ENCODE measurements at places on chromosomes 3 and 15.

- DNase-seq, result no peak
Measured at GRCh38 chr3:17089314-17089700, 204.6 kb downstream of the PLCL2 start.

GRCh38 chr15:100115066-100115710 is 226.6 kb downstream of the ADAMTS17 start:
- no peak for DNase-seq

GRCh38 chr3:5019411-5020241 is 40.4 kb downstream of the BHLHE40 start:
- DNase-seq, result peak; percentile 43

DNA sequence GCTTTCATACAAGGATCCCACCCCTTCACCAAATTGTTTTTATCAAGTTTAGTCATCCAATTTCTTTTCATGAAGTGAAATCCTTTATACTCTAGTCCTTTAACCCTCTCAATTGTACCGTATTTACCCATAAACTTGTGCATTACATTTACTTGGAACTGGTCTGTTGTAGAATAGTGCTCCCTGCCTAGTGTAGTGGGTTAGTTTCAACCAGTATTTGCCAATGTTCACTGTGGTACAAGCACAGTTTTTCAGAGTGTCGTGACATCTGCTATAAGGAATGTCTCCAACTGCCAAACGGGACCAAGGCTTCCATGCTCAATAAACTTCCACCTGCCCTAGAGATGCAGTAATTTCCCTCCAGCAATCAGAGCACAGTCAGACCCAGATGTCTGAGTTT is 211.9 kb downstream of the KCNAB1 start:
- no peak for DNase-seq

DNA sequence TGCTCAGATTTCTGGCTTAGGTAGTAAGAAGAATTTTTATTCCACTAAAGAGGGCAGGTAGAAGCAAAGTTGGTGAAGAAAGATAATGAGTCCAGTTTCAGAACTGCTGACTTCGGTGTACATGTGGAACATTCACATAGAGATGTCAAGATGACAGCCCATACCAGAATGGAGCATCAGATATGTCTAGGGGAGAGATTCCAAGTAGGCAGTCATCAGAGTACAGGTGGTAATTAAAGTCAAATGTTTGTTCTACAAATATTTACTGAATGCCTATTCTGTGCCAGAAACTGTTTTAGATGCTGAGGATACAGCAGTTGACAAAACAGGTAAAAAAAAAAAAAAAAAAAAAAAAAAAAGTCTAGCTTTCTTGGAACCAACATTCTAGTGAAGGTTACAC is 81.9 kb downstream of the FGF12 start:
- DNase-seq, result no peak

GRCh38 chr3:5330152-5330810 is 142.8 kb downstream of the EDEM1 start:
- no peak for DNase-seq

- DNase-seq, result no peak
Measured at GRCh38 chr15:69854001-69854400, 243.7 kb downstream of the TLE3 start.

DNA sequence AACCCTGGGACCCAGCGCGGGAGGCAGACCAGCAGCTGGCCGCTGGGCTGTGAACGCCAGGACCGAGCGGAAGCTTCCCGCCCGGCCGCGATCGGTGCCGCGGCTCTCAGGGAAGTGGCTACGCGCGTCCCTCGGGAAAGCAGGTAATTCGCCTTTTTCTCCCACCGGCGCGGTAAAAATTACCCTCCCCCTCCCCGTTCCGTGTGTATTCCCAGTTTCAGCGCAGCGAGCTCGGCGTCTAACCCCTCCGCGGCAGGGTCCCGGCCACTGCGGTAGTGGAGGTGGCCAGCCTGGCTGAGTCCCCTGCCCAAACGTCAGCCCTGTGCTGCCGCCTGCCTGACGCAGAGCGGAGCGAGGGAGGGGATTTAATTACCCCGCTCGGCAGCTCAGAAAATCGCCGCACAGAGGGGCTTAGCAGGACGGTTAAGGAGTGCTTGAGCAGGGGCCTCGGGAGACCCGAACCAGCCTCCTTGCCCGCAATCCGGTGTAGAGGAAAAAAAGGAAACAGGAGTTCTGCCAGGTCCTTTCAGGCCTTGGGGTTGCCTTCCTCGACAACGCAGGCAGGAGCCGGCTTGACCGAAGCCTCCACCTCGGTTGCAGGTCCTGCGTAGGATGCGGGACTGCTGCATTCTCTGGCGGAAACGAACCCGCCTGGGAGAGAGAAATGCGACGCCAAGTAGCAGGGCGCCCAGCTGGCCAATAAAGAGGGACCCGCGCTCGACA is 2.9 kb downstream of the GATA2 start:
- DNase-seq, result no peak

DNA sequence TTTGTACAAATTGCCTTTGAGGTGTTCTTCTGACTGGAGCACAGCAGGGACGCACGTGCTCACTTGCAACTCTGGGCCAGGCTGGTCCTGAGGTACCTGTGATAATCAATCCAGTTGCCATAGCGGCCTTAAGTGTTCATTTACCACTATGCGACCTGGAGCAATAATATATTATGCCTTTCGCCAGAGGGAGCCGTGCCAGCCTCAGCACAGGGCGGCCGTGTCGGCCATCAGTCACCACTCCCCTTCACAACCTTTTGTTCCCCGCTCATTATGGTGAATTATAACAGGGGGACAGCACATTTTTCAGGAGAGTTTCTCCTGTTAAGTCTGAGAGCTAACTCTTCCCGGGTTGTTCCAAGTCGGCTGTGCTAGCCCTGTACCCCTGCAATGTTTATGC is 289.7 kb downstream of the RORA start:
- DNase-seq, result no peak

GRCh38 chr15:88193415-88193814 is 63.1 kb downstream of the NTRK3 start:
- DNase-seq, result no peak

- DNase-seq, result no peak
Measured at GRCh38 chr3:29612536-29612935, 331.7 kb downstream of the RBMS3 start.

- no peak for DNase-seq
Measured at GRCh38 chr3:47416041-47416440, 35.2 kb downstream of the PTPN23 start.

DNA sequence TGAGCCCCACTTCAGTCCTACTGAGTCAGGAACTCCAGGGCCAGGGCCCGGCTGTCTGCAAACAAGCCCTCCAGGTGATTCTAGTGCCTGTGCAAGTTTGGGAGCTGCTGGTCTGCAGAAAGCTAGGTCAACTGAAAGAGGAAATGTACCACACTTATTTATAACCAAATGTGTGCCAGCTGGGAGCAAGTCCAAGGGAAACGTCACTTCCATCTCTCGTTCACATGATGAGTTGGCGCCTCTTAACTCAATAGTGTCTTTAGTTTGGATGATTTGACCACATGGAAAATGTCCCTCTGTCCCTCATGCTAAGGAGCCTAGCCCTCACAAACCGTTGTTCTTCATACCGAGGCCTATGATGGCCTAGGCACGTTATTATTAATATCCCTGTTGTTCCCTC is 43.2 kb downstream of the GOLGA8S start:
- DNase-seq, result no peak

- no peak for DNase-seq
Measured at GRCh38 chr3:78483090-78483489, 1284.7 kb downstream of the ROBO1 start.

DNA sequence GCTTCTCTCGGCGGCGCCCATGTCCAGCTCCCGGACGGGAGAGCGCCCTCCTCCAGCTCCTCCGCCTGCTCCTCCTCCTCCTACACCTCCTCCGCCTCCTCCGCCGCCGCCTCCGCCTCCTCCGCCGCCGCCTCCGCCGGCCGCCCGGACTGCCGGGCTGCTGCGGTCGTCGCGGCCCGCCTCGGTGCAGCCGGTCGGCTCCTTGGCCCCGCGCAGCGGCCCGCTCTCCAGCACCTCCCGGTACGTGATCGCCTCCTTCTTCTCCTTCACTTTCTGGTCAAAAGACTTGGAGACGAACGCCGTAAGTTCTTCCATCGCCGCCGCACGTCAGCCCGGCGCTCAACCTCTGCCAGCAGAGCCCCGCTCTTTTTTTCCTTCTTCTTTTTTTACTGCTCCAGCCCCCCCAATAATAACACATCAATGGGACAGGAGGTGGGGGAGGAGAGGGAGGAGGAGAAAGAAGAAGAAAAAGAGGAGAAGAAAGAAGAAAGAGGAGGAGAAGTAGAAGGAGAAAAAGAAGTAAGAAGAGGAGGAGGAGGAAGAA is 438 bp downstream of the SHOX2 start:
- no peak for DNase-seq

DNA sequence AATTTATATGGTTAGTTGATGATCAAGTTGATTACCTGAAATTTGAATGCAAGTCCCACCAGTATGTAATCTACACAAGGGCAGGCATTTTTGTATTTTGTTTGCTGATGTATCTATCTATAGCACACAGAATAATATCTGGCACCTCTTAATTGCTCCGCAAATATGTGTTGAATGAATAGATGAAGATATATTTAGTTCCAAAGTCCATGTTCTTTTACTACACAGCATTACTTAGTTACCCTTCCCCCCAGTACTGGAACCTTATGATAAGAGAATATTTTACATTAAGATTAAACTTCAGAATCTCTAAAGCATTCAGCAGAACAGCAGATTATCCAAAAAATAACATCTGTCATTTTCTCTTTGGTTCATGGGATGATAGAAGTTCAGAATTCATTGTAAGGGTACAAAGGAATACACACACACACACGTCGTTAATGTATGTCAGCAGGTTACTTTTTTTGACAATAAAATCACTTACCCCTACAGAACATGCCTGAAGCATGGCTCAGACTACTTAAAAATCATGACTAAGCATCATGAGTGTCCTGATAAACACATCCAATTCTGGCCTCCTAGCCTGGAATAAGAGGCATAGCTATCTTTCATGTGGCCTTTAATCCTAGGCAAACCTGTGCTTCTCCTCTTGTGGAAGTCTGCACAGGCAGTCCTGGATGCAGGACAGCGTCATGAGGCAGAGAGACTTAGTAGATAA is 148.9 kb upstream of the TBC1D5 start:
- DNase-seq, result no peak

GRCh38 chr3:117278424-117279190 is 569.0 kb downstream of the TUSC7 start:
- no peak for DNase-seq

- DNase-seq, result no peak
Measured at GRCh38 chr15:29289173-29289572, 19.6 kb upstream of the NSMCE3 start.

DNA sequence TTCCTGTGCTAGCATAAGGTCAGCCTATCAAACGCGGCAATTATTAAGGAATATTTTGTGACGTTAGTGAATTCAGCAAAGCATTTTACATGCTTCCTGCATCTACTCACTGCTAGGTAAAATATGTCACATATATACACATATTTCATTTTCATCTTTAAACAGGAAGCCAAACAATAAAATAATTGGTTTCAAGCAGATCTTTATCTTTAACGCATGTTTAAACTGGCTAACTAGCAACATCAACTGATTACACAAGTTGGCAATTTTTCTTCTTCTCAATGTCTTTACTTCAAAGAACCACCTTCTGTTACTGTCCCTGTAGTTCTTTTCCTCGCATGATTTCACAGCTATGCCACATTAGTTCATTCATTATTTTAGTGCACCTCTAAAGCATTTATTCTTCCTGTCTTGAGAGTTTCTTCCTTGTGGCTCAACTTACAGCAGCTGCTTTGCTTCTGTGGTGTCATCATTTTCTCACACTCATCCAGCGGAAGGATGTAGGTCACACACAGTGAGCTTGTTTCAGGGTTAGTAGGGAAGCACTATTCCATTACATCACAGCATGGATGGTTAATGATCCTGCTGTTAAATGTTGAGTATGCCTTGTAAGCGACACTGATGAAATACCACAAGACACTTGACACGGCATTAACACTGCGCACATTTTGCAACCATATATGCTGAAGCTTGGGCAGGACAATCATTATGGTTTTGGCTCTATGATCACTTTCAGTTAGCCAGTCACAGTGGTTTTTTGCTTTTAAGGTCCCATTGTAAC is 2.3 kb upstream of the BCHE start:
- no peak for DNase-seq

DNA sequence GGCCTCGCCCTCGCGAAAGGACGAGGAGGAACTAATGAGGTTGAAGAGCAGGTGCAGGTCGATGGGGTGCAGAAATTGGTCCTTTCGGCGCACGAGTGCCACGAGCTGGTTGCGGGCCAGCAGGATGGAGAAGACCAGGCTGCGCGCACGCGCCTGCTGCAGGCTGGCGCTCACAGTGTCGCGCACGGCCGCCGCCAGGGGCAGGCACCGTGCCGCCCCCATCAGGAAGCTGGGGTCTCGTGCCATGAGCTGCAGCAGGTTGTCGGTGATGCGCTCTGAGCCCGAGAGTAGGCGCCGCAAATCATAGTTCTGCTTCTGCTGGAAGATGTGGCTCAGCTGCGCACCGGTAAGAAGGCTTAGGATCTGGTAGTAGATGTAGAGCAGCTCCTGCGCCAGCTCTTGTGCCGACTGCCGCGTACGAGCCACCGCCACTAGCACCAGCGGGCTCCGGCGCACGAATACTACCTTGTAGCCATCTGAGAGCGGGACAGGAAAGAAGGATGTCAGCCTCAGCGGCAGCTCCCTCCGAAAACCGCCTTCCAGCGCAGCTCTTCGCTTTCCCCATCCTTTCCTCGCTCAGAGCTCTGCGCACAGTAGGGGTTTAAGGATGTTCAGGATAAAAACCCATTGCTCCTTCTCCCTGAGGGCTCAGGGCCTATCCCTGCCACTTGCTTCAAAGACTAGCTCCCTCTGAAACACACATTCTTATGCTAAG is 6.9 kb upstream of the MST1R start:
- no peak for DNase-seq

DNA sequence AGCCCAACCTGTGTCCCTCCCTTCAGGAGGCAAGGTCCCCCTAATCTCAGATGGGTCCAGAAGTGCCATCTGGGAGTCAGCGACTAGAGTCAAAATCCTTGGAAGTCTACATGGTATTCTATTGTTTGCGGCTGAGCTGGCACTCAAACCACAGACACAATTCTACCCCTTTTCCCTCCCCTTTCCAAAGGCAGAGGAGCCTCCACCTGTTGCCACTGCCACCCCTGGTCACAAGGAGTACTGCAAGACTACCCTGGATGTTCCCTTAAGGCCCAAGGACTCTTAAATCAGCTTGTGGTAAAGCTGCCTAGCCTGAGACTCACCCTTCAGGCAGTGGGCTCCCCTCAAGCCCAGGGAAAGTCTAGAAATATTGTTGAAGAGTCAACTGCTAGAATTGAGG is 4.3 kb upstream of the OR5H6 start:
- no peak for DNase-seq
